CD4-positive, alpha-beta T cell treated with Interleukin-2 at 100 ng/mL for 4 hours (primary cell): ENCODE measurements at places on chromosomes 1 and 21.

DNA sequence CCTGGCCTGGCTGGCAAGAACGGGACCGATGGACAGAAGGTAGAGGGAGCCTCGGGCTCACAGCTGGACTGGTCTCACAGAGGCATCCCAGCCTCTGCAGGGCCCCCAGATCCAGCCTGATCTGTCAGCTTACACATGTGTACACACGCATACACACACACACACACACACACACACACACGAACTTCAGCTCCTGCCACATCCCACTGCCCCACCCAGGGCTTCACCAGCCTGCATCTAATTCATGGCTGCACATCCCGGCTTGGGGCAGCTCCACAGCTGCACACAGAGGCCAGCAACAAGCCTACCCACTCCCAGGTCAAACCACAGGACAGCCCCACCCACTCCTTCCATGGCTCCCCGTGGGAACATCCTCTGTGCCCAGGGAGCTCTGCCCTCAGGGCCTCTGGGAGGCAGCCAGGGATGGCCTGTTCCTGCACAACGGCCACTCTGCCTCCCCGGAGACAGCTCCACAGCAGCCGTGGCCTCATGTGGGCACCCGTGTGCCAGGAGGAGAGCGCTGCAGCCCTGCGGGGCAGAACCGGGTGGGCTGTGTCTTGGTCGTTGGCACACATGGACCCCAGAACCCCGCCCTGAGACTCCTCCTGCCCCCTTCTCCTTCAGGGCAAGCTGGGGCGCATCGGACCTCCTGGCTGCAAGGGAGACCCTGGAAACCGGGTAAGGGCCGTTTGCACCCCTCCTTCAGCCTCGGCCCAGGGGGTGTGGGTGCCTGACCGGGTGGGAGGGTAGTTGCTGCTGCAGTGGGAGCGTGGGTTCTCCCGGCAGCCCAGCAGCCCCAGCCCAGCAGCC, 19.1 kb downstream of the COL6A2 start:
- no peak for DNase-seq

GRCh38 chr1:156924478-156925153, 4.2 kb downstream of the LRRC71 start:
- DNase-seq, result no peak

- DNase-seq, result no peak
Observed at GRCh38 chr1:40530735-40531380, 579 bp upstream of the ZNF684 start.

DNA sequence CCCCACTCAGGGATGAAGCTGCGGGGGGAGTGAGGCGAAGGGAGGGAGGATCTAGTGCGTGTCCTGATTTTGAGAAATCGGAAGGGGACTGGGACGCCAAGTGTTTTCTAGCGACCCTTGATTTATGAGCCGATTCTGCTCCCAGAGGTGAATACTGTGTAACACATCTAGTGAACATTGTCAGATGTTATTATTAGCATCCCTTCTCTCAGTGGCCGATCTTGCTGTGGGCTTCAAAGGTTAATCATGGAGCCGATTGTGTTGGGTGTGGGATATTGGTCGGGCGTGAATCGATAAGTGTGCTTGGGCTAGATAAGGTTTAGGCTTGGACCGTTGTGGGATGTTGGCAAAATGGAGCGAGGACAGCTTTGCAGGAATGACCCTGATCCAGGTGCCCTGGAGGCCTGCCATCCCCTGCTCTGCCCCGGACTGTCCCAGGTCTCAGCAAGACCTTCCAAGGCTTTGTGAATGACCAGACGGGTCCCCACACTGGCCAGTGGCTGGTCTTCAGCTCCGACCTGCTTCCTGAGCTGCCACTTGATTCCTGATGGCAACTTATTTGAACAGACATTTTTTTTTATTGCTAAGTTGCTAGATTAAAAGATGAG, 2.2 kb downstream of the AJAP1 start:
- no peak for DNase-seq

- DNase-seq, result no peak
Observed at GRCh38 chr21:46021978-46022544, 40.5 kb downstream of the COL6A1 start.

- no peak for DNase-seq
Observed at GRCh38 chr1:177131723-177132122, 32.8 kb downstream of the ASTN1 start.

GRCh38 chr1:228008391-228009115, 1.8 kb downstream of the WNT3A start:
- DNase-seq, result no peak

DNA sequence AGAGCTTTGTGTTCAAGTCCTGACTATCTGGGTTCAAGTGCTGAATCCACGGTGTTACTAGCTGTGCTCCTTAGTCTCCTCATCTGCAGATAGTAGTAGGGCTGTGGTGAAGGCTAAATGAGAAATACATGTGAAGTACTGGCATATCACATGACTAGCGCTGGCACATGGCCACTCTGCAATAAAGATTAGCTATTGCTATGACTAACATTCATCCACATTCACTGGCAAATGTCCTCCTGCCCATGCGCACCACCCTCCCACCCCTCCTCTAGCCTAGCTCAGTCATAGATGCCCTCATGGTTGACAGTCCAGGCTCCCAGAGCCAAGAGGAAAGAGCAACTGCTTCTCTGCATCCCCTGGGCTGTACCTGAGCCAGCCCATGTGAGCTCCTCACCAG, 8.5 kb upstream of the COL8A2 start:
- no peak for DNase-seq
